ENCODE measurements at places on chromosomes 3 and 15. TPM values are rescaled to one million over a fixed set of nuclear protein-coding genes. Genes with fewer than 3 reads are reported as not detected.

The CILP gene
- 0.05 TPM for total RNA-seq

The CASR gene
- total RNA-seq: not detected

The PLSCR5 gene
- not detected for total RNA-seq

The MANF gene
- total RNA-seq: 132 TPM

The ANKUB1 gene
- not detected for total RNA-seq

The TEX9 gene
- 6.1 TPM for total RNA-seq

The CHRNA3 gene
- 1.0 TPM for total RNA-seq

The SHC4 gene
- 0.86 TPM for total RNA-seq

The FOXP1 gene
- 12.0 TPM for total RNA-seq

The DUOX2 gene
- 0.02 TPM for total RNA-seq

The GCSAM gene
- not detected for total RNA-seq

The RETNLB gene
- not detected for total RNA-seq

The TUSC7 gene
- total RNA-seq: not detected

The ALS2CL gene
- 6.2 TPM for total RNA-seq

The RYR3 gene
- 0.05 TPM for total RNA-seq

The CHAC1 gene
- total RNA-seq: 2.6 TPM

The IREB2 gene
- total RNA-seq: 35.5 TPM

The TP53BP1 gene
- total RNA-seq: 22.3 TPM

The SLC9C1 gene
- not detected for total RNA-seq

The OR4M2 gene
- total RNA-seq: 0.07 TPM

The P2RY13 gene
- not detected for total RNA-seq

The DLG1 gene
- 17.7 TPM for total RNA-seq

The TRPM7 gene
- 30.7 TPM for total RNA-seq

The CCDC80 gene
- 64.6 TPM for total RNA-seq

The CPEB1 gene
- total RNA-seq: 4.0 TPM

The SI gene
- not detected for total RNA-seq

The CHCHD4 gene
- 38.6 TPM for total RNA-seq

The TRIM71 gene
- total RNA-seq: not detected

The CERS3 gene
- total RNA-seq: not detected

The MORC1 gene
- total RNA-seq: not detected

The SAMD7 gene
- not detected for total RNA-seq

The VEPH1 gene
- 0.10 TPM for total RNA-seq

The GRM2 gene
- total RNA-seq: not detected

The FANCD2OS gene
- not detected for total RNA-seq

The GABRR3 gene
- not detected for total RNA-seq

The P3H2 gene
- 44.6 TPM for total RNA-seq

The TCF12 gene
- total RNA-seq: 46.6 TPM

The CX3CR1 gene
- 0.02 TPM for total RNA-seq

The OCA2 gene
- 0.09 TPM for total RNA-seq

The PLCH1 gene
- total RNA-seq: 1.1 TPM

The HYKK gene
- total RNA-seq: 6.3 TPM

The LSAMP gene
- total RNA-seq: 0.06 TPM

The PAQR9 gene
- total RNA-seq: 3.0 TPM

The MUC13 gene
- total RNA-seq: 6.9 TPM

The GOLGA6D gene
- total RNA-seq: not detected

The GHSR gene
- not detected for total RNA-seq

The OXTR gene
- 10.9 TPM for total RNA-seq

Data from A549 treated with CpdA at 1 μM for 4 hours (cell line).